AG10803 (cell line): ENCODE measurements at places on chromosomes 7 and 10.

GRCh38 chr7:98278936-98279335, 2.5 kb upstream of the BRI3 start:
- no peak for DNase-seq

GRCh38 chr10:82438277-82438676, 563.3 kb downstream of the NRG3 start:
- DNase-seq = no peak

GRCh38 chr7:78329001-78329655, 530.6 kb downstream of the PHTF2 start:
- DNase-seq = no peak

DNA sequence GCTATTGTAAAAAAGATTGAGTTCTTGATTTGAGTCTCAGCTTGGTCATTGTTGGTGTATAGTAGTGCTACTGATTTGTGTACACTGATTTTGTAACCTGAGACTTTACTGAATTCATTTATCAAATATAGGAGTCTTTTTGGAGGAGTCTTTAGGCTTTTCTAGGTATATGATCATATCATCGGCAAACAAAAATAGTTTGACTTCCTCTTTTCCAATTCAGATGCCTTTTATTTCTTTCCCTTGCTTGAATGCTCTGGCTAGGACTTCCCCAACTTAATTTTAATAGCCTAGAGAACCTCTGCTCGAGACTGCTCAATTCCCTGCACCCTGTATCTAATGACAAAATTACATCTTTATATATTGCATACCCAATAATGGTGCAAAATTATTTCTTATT, 154.4 kb downstream of the CCDC7 start:
- DNase-seq = no peak

DNA sequence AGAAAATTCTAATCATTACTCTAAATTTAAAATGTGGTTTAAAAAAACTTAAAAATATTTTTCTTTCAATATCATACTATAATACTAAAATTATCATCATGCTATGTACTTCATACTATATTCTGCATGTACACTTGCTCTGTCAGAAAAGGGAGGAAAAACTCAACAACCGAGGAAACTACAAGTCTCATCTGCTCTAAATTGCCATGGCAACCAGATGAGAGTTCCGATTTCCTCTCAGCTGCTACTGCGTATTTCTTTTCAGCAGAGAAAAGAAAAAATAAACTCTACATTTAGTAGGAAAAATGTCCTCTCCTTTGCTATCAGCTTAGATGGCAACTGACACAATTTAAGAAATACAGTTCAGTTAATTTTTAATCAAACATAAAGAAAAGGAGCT, 178.9 kb downstream of the SRPK2 start:
- DNase-seq = no peak

DNA sequence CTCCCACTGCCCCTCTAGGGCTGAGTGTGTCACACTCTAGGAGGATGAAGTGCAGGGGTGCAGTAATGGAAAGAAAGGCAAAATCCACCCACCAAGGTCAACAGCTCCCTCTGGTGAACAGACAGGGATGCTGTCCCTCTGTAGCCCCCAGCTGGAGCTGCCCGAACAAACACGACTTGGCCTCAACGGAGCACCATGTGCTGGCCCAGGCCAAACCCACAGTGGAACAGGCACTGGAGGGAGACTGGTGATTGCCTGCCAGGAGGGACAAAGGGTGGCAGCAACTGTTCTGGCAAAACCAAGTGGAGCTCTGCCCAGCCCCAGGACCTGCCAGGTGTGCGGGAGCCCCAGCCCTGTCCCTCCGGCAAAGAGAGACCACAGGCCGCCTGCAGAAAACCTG, 20.7 kb downstream of the PDIA4 start:
- no peak for DNase-seq

- DNase-seq = peak; percentile 58
Measured at GRCh38 chr10:99172128-99172738, 63.4 kb downstream of the HPSE2 start.

GRCh38 chr7:47600199-47601118, 18.5 kb upstream of the TNS3 start:
- peak; percentile 81 for DNase-seq

DNA sequence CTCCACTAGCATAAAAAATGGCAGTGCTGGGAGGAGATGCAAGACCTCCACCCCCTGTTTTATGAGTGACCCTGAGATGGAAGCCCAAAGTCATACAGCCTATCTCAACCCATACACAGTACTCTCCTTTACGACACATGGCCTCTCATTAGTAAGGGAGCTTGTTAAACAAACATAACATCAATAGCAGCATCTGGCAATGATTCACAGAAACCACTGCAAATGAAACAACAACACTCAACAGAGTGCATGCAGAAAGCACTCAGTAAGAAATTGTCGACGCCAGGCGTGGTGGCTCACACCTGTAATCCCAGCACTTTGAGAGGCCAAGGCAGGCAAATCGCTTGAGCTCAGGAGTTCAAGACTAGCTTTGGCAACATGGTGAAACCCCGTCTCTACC, 27.5 kb upstream of the FIGNL1 start:
- DNase-seq = no peak

DNA sequence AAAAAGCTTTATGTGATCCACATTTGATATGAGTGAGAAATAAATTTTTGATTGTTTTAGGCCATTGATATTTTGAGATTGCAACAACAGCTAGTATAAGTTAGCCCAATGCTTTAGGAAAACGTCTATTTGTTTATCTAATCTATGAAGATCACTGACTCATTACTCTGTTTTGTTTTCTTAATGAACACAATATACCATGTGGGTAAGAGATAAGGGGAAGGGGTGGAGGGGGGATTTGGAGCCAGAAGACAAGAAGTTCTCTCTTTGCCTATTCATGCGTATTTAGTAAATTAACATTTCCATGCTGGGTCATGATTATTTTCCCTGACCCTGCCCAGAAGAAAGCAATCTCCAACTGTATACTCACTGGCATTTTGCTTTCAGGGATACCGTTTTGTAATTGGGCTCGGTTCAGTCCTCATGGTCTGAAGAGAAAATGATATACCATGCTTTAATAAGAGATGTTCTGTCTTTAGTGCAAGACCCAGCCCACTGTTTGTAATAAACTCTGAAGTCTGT, 359.5 kb upstream of the NPSR1 start:
- DNase-seq = no peak

DNA sequence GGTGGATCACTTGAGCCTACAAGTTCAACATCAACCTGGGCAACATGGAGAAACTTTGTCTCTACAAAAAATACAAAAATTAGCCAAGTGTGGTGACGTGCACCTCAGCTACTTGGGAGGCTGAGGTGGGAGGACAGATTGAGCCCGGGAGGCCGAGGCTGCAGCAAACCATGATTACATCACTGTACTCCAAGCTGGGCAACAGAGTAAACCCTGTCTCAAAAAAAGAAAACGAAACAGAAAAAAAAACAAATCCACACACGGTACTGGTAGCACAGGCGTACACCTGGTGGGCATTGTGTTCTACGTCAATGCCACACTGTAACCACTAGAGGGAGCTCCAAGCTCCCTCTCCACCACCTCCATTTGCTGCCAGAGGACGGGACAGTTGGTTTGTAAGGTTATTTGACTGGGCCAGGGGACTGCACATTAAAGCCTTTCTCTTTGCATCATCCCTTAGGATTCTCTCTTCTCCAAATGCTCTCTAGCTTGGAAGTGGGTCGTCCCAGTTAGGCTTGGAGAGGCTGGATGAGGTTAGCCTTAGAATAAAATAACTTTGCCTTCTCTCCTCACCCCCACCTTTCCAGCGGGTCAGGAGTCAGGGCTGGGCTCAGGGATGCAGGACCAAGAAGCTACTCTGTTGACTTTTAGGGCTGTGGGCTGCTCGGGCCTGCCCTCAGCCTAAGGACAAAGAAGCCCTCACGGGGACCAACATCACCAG, 130.8 kb downstream of the SORBS1 start:
- peak; percentile 53 for DNase-seq

DNA sequence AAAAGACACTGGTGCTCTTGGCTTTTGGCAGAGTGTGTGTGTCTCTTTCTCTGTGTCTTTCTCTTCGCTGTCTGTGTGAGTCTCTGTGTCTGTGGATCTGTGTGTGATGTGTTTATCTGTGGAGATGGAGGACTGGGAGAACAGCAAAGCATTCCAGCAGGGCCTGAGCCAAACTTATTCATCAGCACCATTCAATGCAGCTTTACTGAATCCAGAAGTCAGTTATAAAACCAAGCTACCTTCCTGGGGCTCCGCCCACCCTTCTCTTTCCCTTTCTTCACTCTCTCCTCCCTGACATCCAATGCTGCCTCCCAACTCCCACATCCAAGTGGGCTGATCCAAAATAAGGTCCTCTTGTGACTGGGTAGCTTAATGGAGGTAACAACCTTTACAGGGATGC, 3.9 kb downstream of the SGMS1 start:
- DNase-seq = no peak

DNA sequence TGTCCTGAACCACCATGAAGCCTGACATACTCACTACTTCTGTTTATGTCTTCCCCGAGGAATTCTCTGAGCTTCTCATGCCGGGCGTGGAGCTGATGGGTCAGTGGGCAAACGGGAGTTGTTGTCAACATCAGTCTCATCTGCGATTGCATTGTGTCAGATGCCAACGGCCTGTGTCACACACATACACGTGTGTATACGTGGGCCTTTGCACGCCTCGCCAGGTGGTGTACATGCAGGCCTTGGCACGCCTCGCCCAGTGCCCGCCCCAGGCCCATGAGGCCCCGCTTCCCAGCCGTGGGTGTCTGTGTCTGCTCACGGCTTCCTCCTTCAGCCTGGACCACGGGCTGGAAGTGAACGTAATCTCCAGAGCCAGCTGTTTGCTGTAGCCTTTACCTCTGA, 7.5 kb upstream of the CSGALNACT2 start:
- DNase-seq = no peak

GRCh38 chr10:61463035-61463909, 10.1 kb upstream of the TMEM26 start:
- DNase-seq = peak; percentile 92

GRCh38 chr10:34809796-34810195, 5.3 kb downstream of the PARD3 start:
- peak; percentile 26 for DNase-seq

DNA sequence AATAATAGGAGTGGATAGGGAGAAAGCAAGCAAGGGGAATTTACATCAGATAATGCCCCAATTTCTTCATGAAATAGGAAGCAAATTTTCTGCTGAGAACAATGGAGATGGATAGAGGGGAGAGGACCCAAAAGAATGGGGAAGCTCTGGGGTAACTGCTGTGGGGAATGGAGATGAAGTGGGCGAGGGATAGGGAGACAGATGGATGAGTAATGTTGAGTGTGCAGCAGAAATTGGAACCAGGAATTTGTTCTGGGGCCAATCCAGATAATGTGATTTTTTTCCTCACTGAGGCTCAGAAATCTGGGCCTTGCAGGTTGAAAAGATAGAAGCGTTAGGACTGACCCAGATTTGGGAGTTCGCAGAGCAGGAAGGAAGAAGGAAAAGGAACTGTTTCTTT, 24.5 kb upstream of the MRC1 start:
- peak; percentile 55 for DNase-seq

DNA sequence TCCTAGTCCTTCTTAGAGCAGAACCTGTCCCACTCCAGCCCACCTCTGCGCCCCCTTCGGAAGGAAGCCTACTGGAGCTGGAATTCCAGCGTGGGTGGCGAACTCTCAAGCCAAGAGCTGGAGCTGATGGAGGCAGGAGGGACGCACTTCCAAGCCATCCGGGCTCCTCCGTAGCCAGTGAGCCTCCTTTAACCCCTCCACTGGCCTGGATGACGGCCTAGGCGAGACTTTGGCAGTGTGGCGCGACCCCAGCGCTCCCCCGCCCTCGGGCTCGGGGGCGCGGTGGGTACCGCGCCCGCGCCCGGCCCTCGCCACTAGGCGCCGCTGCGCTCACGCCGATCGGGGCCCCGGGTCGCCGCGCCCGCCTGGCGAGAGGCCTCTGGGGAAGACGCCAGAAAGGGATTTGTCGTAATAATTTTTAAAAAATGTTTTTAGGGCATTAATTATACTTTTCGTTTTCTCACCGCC, 5.1 kb upstream of the EMX2 start:
- no peak for DNase-seq

GRCh38 chr10:93865794-93866425, 27.9 kb upstream of the SLC35G1 start:
- no peak for DNase-seq
